Endodermal cell (in vitro differentiated cells): ENCODE measurements at places on chromosomes 7 and 10. TPM values are rescaled to one million over a fixed set of nuclear protein-coding genes. Genes with fewer than 3 reads are reported as not detected.
A peak's percentile ranks its signal among the peaks of the same experiment; 100 is the strongest.

The SLF2 gene
- total RNA-seq: 29.5 and 31.5 TPM in 2 replicates

DNA sequence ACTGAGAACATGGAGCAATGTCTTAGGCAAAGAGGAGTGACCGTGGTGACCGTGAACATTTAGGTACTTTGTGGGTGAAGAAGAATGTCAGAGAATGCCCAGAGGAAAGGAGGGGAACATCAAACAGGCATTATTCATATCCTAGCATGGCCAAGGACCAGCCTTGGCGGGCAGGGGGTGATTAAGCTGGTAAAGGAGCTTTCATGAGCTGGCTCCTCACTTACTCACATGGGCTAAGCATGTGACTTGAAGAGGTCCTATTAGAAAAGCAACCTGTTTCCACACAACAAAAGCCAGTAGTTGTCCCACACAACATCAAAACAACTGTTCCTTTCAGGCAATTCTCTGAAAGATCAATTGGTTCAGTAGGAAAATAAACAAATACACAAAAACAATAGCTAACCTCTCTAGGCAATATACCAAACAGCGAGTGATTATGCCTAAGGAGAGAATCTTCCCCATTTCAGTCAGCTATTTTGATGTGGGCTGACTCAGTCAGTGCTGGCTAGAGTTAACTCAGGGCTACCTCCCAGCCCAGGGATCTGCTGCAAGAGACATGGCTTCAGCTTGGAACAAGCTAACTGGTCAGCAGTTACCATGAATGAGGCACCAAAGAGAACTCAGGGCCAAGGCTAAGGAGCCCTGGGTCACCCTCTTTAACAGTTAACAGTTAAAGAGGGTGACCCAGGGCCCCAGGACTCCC is 283.5 kb downstream of the ARHGAP12 start:
- DNase-seq: no peak

DNA sequence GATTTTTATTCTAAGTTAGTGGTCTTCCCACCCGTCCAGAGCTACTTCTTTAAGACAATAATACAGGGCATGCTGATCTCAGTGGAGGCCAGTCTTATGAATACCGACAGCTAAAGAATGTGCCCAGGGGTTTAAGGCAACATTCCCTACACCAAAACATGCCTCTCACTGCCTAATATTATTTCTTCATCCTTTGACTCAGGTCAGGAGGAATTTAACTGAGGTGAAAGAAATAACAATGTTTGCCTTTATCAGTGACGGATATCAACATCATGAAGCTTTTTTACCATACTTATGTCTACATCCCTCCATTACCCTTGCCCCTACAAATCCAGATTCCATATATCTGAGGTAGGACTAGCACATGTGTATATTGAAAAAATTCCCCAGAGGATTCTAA is 33.3 kb upstream of the TES start:
- DNase-seq: no peak

- no peak for DNase-seq
Measured at GRCh38 chr7:12137283-12137682, 73.8 kb upstream of the TMEM106B start.

DNA sequence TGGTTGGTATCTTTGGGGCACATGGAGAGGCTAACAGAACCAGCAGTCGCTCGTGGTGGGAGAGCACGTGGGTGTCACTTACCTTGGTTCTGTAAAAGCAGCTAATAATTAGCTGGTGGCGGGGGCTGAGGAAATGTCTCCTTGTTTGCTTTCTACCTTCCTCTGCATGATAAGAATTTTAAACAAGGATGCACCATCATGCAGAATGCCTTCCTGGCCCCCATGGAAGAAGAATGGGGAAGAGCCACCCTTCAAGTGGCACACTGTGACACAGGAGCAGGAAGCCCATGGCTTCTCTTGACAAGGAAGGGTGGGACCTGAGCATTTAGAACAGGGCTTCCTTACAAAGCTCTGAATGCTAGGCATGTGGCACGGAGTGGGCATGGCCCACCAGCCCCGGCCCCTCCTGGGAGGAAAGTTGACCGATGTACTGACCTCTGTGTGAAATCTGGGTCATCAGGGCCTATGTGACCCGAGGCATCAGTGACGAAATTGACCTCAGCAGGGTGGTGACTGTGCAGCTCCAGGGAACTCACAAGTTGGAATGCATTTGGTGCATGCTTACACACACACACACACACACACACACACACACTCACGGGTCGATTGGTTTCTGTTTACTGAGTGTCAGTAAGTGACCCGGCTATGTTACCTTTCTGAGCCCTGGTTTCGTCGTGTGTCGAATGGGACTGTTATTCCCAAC is 116.9 kb upstream of the ANLN start:
- peak; percentile 57 for DNase-seq

- DNase-seq: peak; percentile 28
Measured at GRCh38 chr10:127044186-127044585, 139.0 kb downstream of the DOCK1 start.

The EIF5AL1 gene
- 0.22 and 0.23 TPM in 2 replicates for total RNA-seq

- peak; percentile 74 for DNase-seq
Measured at GRCh38 chr7:131506597-131506996, 49.8 kb downstream of the PODXL start.

- DNase-seq: no peak
Measured at GRCh38 chr7:81402227-81402626, 367.6 kb downstream of the HGF start.

GRCh38 chr10:44295644-44296241 is 89.2 kb downstream of the CXCL12 start:
- no peak for DNase-seq
